Stomach (tissue), 19 donors: ENCODE measurements at places on chromosomes 16 and 17. TPM values are rescaled to one million over a fixed set of nuclear protein-coding genes. Genes with fewer than 3 reads are reported as not detected.
A peak's percentile ranks its signal among the peaks of the same experiment; 100 is the strongest.

- DNase-seq: no peak
Measured at GRCh38 chr16:49932434-49932833, 76.5 kb upstream of the ZNF423 start.

Gene ACSM2B
- polyA plus RNA-seq: 0.20 TPM

DNA sequence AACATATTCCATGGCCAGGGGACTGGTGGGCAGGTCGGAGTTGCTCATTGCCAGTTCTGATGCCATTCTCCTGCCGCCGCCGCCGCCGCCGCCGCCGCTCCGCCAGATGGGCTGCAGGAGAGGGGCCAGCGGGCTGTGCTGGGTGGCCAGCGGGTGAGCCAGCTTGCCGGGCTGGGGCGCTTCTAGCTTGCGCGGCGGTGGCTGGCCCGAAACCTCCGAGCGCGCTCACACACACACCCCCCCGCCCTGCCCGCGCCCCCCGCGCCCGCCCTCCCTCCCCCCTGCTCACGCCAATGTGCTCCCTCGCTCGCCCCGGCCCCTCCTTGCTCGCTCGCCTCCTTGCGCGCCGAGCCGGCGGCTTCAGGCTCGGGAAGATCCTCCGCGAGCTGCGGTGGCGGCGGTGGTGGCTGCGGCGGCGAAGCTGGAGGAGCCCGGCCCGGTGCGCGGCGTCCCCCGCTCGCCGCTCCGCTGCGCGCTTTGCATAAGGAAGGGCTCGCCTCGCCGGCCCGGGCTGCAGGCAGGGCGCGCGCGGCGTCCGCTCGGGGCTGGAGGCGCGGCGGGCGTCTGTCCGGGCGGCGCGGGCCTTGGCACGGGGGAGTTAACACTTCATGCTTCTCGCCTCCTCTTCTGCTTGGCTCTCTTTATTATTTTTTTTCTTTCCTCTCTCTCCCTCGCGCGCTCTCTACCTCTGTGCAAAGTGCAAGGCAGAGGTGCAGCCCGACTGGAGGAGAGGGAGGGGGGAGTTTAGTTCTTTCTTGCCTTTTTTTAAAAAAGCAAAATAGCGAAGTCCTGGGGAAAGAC, 500 bp downstream of the MAF start:
- peak; percentile 72 for DNase-seq

GRCh38 chr17:80720610-80721577, 176.3 kb downstream of the RPTOR start:
- DNase-seq: peak; percentile 38

Gene MIF4GD
- polyA plus RNA-seq: 12.2 TPM

Gene TMEM100
- polyA plus RNA-seq: 20.2 TPM

Gene CDH15
- polyA plus RNA-seq: 0.20 TPM

GRCh38 chr16:74982256-74982655, 2.7 kb downstream of the WDR59 start:
- DNase-seq: no peak

DNA sequence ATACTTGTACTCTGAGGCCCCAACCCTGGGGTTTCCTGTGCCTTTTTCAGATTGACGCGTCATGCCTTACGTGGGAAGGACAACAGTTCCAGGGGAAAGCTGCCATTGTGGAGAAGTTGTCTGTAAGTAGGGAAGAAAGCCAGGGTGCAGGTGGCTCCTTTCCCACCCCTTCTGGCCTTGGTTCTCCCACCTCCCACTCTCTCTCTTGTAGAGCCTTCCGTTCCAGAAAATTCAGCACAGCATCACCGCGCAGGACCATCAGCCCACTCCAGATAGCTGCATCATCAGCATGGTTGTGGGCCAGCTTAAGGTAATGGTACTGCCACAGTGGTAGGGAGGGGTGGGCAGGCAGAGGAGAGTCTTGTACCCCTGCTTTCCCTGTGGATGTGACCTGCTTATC, 4.6 kb upstream of the EDC4 start:
- DNase-seq: no peak

DNA sequence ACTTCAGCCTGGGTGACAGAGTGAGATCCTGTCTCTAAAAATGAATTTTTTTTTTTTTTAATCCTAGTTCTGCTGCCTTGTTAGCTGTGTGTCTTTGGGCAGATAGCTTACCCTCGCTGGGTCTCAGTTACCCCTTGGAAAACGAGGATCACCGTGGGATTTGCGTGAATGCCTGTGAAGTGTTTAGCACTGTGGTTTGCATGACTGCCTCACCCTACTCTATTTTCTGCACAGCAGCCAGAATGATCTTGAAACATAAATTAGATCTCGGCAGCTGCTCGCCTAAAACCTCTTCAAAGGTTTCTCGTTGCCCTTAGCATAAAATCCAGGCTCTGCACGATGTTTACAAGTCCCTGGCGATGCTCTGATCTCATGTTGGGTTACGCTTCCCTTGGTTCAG, 71.2 kb upstream of the GRIN2A start:
- DNase-seq: peak; percentile 5

GRCh38 chr17:50396261-50397110, 837 bp downstream of the LRRC59 start:
- DNase-seq: peak; percentile 83

GRCh38 chr16:969508-970385, 1.0 kb downstream of the LMF1 start:
- no peak for DNase-seq
